ENCODE measurements at places on chromosomes 16 and 17.

DNA sequence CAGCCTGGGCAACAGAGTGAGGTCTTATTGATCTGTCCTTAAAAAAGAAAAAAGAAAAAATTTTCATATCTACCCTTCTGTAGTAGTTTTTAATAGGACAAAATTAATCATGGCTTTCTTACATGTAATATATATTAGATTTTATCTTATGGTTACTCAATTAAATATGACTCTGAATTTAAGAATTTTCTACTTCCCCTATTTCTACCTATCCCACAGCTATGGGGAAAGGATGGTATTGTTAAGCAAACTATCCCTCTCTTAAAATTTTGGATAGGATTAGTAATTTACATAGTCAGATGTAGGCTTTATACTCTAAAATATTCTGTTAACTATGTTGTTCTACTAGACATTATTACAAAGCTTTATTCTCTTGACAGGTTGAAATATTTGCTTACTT is 62.5 kb downstream of the NQO1 start:
- no peak for DNase-seq

DNA sequence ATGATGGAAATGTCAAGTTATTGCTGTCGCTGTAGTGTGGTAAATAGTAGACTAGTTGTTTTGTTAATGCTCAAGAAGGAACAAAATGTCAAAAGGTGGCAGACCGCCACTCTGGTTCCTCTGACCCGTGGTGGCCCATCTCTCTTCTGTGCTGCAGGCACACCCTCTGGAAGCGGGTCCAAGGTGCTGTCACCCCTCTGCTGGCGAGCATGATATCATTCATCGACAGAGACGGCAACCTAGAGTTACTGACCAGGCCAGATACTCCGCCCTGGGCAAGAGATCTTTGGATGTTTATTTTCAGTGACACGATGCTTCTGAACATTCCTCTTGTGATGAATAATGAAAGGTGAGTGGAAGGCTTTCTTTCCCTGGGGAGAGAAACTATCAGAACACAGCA is 56.8 kb upstream of the ENDOV start:
- no peak for DNase-seq

DNA sequence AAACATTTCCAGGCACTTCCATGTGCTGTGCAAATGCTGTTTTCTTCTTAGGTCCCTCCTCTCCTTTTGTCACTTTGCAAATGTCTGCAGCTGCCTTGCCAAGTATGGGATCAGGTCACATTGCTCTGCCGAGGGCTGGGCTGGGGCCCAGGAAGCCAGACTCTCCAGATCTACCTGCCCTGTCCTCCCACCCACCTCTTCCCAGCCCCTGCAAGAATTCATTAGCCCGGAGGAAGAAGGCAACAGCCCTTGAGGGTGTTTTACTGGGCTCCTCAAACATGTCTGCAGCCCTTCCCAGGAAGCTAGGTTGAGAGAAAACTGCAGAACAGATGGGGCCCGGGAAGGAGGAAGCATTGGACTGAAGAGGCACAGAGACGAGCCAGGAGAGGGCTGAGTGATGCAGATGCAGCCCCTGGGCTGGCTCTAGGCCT is 47.1 kb downstream of the WSB1 start:
- DNase-seq, result no peak

GRCh38 chr16:89099905-89100304 is 6.3 kb downstream of the ACSF3 start:
- no peak for DNase-seq

DNA sequence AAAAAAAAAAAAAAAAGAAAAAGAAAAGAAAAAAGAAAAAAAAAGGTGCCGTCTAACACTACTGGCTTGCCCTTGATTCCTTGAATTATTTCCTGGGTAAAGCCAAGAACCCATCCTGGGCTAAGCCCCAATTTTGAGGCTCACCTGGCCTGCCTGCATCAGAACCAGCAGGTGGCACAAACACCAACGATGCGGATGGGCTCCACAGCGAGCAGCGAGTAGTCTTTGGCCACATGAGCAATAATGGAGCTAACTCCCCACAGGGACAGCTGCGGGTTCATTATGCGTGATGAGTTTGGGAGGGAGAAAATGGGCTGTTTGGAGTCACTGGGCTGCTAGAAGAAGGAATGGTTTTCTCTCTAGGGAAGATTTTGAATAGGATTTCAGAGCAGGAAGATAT is 91.1 kb downstream of the ASIC2 start:
- no peak for DNase-seq

DNA sequence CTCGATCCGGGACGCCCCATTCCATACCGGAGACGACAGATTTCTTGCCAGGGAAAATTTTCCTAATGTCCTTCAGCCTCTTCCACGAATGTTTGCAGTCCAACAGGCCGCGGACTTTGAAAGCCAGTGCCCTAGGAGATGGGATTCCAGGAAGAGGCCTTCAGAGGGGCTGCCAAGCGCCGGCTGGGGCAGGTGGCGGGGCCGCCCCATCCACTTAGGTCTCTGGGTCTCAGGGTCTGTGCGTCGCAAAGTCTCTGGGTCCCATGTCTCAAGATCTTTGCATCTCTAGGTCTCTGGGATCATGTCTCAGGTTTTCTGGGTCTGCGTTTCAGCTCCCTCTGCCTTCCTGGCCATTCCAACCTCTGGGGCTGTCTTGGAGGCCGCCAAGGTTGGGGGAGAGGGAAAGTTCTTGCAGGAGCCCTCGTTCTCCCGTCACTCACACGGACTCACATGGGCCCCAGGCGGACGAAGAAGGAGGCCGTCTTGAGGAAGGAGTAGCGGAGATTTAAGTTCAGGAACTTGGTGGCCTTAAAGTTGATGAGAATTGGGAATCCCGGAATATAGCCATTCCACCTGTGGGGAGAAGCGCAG is 7.2 kb downstream of the ALOX12B start:
- no peak for DNase-seq

GRCh38 chr16:83951544-83951943 is 1.5 kb upstream of the OSGIN1 start:
- no peak for DNase-seq

DNA sequence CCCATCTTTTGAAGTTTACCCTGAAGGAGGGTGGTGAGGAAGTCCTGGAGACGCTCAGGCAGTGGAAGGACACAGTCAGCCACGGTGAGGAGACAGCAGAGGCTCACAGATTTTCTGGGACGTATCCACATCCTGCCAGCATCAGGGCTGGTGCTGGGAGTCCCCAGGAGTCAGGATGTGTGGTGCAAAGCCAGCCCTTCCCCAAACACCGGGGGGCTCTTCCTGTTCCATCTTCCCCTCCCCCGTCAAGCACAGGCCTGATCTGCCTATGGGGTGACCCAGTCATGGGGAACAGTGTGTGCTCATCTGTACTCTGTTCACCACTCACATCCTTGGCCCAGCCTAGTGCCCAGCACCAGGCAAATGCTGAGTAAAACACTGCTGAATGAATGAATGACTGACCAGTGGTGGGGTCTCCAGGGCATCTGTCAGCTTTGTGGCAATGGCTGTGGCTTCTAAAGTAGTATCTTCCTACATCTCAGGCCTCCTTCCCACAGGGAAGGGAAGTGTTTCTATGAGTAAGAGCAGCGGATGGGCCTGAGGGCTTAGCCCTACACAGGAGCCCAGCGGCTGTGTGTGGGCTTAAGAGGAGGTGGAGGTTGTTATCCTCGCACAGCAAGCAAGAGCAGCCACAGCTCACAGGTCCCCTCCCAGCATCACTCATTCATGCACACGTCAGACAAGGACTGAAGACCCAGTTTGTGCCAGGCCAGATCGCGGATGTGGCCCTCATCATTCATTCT is 23.3 kb downstream of the NOS2 start:
- no peak for DNase-seq

GRCh38 chr16:25553711-25554436 is 137.9 kb upstream of the HS3ST4 start:
- DNase-seq, result no peak

GRCh38 chr17:75636381-75637142 is 3.3 kb downstream of the SMIM5 start:
- DNase-seq, result no peak

DNA sequence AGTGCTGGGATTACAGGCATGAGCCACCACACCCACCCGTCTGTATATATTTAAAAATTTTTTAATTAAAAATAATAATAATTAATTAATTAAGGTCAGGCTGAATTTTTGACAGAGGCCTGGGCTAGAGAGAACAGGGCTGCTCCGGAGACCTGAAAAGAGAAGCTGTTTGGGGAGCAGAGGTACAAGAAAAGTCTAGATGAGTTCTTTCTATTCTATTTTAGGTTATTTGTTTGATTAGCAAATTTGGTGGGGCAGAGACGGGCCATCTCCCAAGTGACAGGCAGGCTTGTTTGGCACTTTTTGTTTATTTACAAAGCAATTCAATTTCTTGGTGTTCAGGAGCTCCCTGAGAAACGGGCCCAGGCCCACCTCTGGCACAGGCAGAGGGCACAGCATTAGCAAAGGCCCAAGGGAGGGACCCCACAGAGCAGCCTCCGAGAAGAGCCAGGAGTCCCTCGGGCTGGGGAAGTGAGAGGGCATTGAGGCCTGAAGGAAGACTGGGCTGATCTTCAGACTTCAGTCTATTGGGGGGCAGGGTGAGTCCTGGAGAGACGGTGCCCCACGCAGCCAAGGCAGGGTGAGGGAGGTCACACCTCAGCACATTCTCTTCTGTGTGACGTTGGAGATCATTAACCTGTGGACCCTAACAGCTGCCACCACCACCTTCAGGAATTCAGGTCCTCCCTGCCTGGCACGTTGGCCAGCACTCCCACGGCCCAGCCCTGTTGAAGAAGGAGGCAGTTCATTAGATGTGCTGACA is 10.8 kb upstream of the RIPOR1 start:
- no peak for DNase-seq

DNA sequence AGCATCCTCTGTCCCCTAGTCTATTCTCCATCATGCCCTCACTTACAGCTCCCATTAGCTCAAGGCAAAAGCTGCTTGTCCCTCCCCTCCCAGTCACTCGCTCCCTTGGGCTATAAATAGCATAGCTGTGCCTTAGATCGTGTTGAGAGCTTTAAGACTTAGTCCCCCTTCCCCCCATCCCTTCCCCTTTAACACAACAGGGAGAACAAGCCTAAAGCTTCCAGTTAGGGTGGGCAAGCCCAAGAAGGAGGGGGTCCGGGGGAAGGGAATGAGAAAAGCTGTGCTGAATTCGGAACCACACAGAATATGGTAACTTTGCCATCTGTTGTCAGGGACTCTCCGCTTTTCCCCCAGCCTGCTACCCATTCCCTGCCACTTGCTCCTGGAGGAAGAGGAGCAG is 4.9 kb upstream of the HIGD1B start:
- DNase-seq, result no peak

- no peak for DNase-seq
These were observed 120.1 kb downstream of the RAB11FIP4 start for GRCh38 chr17:31511580-31511979.

GRCh38 chr16:777826-778225 is 10.4 kb downstream of the RPUSD1 start:
- no peak for DNase-seq

GRCh38 chr17:64091116-64091515 is 38.8 kb downstream of the ERN1 start:
- DNase-seq, result no peak

- peak; percentile 14 for DNase-seq
These were observed 151.5 kb downstream of the KCNJ2 start for GRCh38 chr17:70320673-70321345.

DNA sequence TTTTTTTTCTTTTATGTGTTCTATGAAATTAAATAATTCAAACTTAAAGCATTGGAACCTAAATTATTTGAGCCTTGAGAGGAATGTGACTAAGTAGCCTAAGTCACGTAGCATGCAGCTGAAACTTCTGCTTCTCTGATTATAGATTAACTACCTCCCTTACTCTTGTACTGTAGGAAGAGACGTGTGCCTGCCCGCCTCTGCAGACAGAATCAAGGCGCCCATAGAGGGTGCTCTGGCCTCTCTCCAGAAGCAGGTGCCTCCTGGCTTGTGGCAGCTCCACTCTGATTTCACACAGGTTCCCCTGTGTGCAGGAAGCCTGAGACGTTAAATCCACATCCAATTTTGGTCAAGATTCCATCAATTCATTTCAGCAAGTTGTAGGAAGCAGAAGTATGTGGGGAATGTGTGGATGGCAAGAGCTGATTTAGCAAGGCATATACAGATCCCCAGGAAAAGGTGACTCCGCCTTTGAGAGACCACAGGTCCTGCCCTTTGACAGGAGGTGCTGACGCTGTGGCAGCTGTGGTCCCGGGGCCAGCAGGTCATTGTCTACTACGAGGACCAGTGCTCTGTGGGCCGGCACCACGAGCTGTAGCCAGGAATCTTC is 1418.8 kb downstream of the CDH11 start:
- DNase-seq, result no peak

GRCh38 chr16:15682105-15682570 is 32.1 kb downstream of the NDE1 start:
- DNase-seq, result no peak

GRCh38 chr17:1947743-1948516 is 77.2 kb downstream of the RTN4RL1 start:
- DNase-seq, result no peak

DNA sequence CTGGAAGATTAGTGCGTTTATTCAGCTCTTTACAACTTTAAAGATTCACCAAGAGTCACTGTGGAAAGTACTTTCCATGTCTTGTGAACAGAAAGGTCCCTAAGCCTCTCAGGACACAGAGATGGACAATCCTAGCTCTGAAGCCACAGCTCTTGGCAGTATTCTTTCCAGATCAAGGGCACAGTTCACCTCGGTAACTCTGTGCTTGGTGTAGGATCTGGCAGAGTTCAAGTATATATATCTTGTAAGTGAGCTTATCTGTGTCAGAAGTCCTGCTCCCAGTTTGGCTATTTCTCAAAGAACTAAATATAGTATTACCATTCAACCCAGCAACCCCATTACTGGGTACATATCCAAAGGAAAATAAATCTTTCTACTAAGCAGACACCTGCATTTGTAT is 183.7 kb downstream of the CBLN1 start:
- no peak for DNase-seq

- no peak for DNase-seq
These were observed 35.4 kb downstream of the SYCE1L start for GRCh38 chr16:77234611-77235010.

DNA sequence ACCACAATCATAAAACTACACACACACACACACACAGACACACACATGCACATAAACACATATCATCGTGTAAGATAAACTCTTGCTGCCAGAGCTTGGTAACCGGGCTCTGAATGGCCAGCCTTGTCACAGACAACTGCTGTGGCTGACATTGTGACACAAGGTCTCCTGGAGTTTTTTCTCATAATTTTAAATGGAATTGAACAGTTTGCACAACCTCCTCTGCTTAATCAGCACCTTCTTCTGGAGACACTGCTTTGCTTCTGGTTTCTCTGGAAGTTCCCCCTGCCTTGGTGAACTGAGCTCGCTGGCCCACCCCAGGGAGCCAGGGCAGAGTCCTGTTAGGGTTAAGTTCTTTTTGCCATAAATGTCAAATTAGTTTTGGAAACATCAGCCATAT is 115.4 kb downstream of the UTP18 start:
- no peak for DNase-seq

- DNase-seq, result no peak
These were observed 174.6 kb downstream of the ABCA8 start for GRCh38 chr17:68780596-68780995.

DNA sequence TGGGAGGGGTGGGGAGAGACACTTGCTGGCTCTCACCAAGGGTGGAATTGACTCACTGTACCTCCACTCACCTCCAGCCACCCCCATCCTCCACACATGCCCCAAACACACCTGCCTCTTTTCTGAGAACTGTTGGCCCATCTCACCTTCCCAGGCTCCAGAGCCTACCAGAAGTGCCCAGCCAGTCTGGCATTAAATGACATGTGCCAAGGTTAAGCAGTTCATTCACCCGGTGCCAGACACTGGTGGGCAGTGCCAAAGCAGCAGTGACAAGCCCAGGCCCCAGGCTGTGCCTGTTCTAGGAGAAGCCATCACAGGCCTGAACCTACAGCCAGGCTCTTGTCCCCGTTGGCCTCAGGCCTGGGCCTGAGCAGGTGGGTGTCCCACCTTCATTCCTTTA is 11.2 kb downstream of the MVP start:
- DNase-seq, result no peak

GRCh38 chr16:53666786-53667415 is 36.8 kb downstream of the RPGRIP1L start:
- no peak for DNase-seq
